IMR-90 (cell line): ENCODE measurements at places on chromosomes 5 and 9. TPM values are rescaled to one million over a fixed set of nuclear protein-coding genes. Genes with fewer than 3 reads are reported as not detected.

- no peak for DNase-seq
Measured at GRCh38 chr9:33117306-33117705, 40.8 kb upstream of the SMU1 start.

DNA sequence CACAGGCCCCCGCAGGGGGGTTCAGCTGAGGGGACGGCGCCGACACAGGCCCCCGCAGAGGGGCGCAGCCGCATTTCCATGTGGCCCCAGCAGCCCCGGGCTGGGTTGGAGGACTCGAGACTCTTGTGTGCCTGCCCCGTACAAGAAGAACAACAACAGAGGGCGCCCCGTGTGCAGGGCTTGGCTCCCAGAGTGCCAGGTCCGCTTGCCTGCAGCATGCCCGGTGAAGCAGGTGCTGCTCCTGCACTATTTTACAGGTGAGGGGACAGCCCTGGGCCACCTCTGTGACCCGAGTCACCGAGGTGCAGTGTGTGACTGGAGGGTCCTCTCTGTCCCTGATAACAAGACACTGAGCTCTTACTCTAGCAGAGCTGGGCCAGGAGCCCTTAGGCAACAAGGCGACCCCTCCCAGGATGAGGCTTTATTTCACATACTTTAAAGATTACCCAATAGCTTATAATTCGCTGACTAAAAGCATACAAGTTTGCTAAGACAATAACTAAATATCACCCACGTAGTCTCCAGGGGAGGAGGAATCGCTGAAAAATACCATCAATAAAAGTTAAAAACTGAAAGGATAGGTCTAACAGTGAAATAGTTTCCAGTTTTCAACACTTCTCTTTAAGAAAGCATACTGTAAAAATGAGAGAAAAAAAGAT lies 41.7 kb upstream of the SLC9A3 start:
- peak; percentile 41 for DNase-seq

DNA sequence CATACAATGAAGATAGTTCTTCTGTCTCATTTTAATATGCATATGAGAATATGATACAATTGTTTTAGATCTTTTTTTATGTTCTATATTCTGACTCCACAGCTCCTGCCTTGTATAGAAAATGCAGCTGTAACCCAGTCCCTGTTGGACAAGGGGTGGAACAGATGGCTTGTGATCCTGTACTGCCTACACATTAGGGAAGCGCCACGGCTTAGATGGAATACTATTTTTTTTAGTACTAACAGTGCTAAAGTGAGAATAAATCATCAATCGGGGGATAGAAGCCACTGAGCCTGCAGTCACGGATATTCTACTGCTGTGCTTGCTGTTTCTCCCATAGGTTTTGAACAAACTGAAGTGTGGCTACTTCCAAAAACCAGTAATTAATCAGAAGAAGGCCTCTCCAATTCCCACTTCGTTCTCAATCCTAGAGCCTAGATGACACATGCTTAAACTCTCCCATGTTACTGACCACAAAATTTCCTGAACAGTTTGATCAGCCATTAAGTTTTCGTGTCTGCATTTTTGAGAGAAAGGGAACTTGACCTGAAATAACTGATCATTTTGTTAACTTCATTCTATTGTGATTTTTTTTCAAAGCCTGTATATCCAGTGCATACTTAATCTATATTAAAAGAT lies 150.3 kb downstream of the CDH18 start:
- peak; percentile 21 for DNase-seq

Gene SLC4A9
- not detected in 2 replicates for polyA plus RNA-seq

Gene FCN1
- not detected in 2 replicates for polyA plus RNA-seq

Gene ZNF618
- 9.4 and 10.2 TPM in 2 replicates for polyA plus RNA-seq

Gene KCNV2
- not detected in 2 replicates for polyA plus RNA-seq

Gene JAK2
- polyA plus RNA-seq, result 1.6 and 2.3 TPM in 2 replicates

GRCh38 chr5:173233347-173234128 lies 1.5 kb downstream of the NKX2-5 start:
- DNase-seq, result no peak

DNA sequence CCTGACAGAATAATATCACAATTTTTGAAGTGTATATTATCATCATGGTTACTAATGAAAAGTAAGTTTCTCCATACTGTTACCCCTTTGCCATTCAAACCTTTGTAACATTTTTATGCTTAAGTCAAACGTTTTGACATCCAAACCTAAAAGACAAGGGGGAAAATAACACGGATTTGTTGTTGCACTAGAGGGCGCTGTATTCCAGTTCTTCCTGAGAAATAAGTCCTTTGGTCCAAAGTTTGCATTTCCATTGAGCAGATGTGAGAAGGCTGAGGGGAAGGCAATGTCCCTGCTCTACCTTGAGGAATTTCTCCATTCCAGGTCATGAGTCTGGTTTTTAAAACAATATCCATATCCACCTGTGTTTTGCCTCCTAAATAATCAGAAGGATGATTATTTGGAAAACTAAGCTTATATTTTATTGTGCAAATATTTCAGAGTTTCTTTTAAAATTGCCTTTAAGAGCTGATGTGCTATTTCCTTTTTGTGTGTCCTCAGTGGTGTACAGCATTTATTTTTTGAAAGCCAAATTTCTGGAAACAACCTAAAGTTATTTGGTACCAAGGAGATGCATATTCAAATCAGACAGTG lies 9.7 kb downstream of the LECT2 start:
- DNase-seq, result peak; percentile 89

- DNase-seq, result peak; percentile 94
Measured at GRCh38 chr5:147530530-147531389, 20.9 kb upstream of the DPYSL3 start.

DNA sequence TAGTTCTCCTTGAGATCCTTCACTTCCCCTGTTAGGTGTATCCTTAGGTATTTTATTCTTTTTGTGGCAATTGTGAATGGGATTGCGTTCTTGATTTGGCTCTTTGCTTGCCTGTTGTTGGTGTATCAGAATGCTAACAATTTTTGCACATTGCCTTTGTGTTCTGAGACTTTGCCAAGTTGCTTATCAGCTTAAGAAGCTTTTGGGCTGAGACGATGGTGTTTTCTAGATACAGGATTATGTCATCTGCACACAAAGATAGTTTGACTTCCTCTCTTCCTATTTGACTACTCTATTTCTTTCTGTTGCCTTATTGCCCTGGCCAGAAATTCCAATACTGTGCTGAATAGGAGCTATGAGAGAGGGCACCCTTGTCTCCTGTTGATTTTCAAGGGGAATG lies 609.4 kb upstream of the COX7C start:
- no peak for DNase-seq

Gene IPPK
- 25.3 and 26.8 TPM in 2 replicates for polyA plus RNA-seq

Gene BRD9
- 19.1 and 22.0 TPM in 2 replicates for polyA plus RNA-seq

Gene RC3H2
- 14.7 and 14.9 TPM in 2 replicates for polyA plus RNA-seq

Gene SHROOM1
- 6.3 and 8.8 TPM in 2 replicates for polyA plus RNA-seq

Gene SPAG8
- 0.62 and 0.84 TPM in 2 replicates for polyA plus RNA-seq

- DNase-seq, result peak; percentile 78
Measured at GRCh38 chr5:31122998-31123951, 70.2 kb upstream of the CDH6 start.

Gene CCDC171
- 0.33 and 0.63 TPM in 2 replicates for polyA plus RNA-seq

DNA sequence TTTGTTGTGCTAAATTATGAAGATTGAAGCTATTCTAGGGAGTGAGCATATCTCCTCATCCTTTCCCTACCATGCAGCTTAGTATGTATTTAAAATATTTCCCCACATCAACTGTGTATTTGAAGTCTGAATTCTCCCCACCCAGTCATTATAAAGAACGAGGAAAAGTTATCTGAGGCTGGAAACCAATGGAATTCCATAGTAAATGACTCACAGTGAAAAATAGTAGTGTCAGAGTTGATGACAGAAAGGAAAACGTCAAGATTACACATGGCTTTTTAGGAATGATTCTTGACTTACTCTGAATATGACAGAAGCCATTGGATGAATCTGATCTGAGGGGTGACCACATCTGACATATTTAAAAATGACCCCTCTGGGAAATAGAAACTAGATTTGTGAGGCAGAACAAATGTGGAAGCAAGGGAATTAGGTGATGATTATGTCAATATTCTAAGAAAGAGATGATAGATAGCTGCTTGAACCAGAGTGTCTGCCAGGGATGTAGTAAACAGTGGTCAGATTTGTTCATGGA lies 1768.9 kb upstream of the CDH9 start:
- no peak for DNase-seq

- no peak for DNase-seq
Measured at GRCh38 chr5:154749491-154749890, 5.7 kb upstream of the LARP1 start.

DNA sequence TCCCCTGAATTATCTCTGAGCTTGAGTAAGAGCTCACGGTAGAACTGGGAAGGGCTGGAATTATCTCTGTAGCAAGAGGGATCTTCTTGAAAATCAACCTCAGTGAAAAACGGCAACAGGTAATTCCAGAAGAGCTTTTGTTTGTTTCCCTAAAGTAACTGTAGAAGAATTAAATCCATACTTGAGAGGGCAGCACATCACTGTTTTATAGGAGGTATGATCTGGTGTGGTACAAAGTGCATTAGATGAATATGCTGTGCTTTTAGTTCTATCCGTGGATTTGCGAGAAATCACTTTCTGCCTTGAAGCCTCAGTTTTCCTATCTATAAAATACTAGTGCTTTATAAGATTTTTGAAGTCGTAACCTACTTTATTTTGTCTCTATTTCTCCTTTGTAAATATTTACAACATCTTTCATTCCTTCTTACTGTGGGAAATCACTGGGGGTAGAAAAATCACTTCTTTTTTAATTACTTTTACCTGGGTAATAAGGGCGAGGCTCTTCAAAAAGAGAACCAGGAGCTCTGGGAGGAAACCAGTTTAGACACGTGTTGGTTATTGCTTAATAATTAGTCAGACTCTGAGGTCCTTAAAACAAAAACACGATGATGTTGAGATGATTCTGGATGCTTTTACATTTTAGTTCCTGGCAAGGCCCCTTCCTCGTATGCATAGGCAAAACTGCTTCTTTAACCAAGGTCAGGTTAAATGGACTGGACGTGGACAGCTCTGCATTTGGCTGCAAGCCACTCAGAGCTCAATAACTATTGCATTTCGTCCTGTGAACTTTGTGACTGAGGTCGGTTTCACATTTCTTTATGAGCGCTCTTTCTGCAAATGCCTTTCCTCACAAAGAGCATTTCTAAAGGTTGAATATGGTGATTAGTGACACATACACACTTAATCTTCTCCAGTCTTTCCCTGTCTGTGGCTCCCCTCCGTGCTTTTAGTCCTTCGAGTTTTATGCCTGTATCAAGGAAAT lies 376.1 kb downstream of the BRINP1 start:
- DNase-seq, result no peak

GRCh38 chr9:131302244-131303075 lies 12.9 kb downstream of the PLPP7 start:
- no peak for DNase-seq

Gene FOXD4L6
- polyA plus RNA-seq, result not detected in 2 replicates

Gene GRIN1
- 0.04 and 0.09 TPM in 2 replicates for polyA plus RNA-seq

Gene SMIM33
- not detected in 2 replicates for polyA plus RNA-seq

Gene ZFP62
- polyA plus RNA-seq, result 5.4 and 8.2 TPM in 2 replicates

DNA sequence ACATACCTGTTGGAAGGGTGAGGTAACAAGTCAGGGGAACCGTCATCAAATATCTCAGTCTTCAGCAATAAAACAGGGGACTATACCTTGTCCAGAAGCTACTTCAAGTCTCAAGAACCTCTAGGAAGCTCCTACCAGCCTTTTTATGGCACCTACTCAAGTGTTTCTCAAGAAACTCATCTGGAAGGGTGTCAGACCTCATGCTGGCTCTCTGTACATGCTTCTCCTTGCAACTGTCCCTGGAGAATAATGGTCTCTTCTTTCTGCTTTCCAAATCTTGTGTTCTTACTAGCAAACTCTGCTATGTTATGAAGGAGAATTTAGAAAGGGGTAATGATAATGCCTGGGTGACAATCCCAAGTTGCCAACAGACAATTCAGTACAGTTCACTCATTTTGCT lies 8.3 kb upstream of the PTAR1 start:
- no peak for DNase-seq

Gene HABP4
- polyA plus RNA-seq, result 9.4 and 10.6 TPM in 2 replicates

GRCh38 chr9:77013206-77013931 lies 6.1 kb upstream of the FOXB2 start:
- no peak for DNase-seq

- DNase-seq, result no peak
Measured at GRCh38 chr5:149174847-149175234, 33.5 kb downstream of the ABLIM3 start.

DNA sequence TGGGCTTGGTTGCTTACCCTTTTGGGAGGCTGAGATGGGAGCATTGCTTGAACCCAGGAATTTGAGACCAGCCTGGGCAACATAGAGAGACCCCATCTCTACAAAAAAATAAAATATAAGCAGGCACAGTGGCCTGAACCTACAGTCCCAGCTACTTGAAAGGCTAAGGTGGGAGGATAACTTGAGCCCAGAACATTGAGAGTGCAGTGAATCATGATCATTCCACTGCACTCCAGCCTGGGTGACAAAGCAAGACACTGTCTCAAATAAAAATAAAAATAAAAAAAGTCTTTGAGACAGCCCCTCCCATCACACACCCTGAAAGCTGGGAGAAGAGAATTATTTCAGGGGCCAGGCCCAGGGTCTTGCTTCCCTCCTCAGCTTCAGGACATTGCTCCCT lies 251.8 kb downstream of the BRINP1 start:
- DNase-seq, result no peak

DNA sequence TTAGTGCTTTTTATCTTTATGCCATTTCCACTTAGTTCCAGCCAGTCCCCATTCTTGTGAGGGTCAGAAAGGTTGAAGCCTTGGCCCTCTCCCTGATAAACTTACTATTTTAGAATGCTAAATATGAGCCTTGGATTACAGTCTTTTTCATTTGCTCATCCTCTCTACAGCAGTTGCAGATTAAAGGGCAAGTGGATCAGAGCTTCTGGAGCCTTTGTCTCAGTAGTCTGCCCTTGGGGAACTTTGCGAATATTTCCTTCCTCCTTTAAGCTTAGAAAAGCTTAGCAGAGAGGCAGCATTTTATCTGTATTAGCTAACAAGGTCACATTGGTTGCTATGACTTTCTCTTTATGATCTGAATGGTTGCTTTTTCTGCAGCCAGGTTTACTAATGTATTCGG lies 11.5 kb downstream of the FSD1L start:
- no peak for DNase-seq

DNA sequence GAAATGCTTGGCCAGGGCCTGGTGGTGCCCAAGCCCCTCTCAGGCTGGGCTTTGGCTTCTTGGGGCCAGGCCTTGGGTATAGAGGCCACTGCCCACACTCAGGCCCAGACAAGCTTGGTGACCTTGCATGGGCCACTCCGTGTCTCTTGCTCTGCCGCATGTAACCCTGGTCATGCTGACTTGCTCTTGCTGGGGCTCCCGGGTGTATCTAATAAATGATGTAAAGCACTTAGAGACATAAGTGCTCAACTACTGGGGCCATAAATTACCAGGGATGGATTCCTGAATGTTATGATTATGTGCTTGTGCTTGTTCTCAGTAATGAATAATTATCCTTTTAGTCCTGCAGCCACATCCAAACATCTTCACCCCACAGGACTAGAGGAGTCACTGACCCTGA lies 54.0 kb downstream of the C5orf15 start:
- DNase-seq, result no peak

- DNase-seq, result no peak
Measured at GRCh38 chr9:100803956-100804355, 224.6 kb upstream of the PLPPR1 start.

GRCh38 chr5:174120401-174121005 lies 75.0 kb downstream of the NSG2 start:
- no peak for DNase-seq

GRCh38 chr9:113648586-113648985 lies 185.1 kb downstream of the RGS3 start:
- DNase-seq, result no peak

Gene FGF18
- polyA plus RNA-seq, result 0.15 and 0.22 TPM in 2 replicates

- DNase-seq, result no peak
Measured at GRCh38 chr5:179603308-179603707, 20.2 kb downstream of the HNRNPH1 start.

Gene PCDHB4
- polyA plus RNA-seq, result 0.03 and 0.06 TPM in 2 replicates

Gene C7
- polyA plus RNA-seq, result 1.4 and 1.8 TPM in 2 replicates

Gene ZFP37
- polyA plus RNA-seq, result 0.75 and 0.84 TPM in 2 replicates
